ENCODE measurements at places on chromosomes 5 and 9.

DNA sequence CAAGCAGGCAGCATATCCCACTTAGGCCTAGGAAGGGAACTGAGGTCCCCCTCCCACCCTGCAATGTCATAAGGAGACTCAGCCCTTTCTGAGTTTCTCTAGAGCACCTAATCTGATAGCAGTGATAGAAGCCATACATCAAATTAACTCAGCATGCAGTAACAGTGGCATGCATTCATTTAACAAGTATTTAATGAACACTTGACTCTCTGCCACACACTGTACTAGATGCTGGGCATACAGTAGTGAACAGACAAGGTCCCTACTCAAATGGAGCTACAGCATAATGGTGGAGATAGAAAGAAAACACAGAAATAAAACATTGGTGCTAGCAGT, 58.6 kb downstream of the SLC22A5 start:
- no peak for DNase-seq

DNA sequence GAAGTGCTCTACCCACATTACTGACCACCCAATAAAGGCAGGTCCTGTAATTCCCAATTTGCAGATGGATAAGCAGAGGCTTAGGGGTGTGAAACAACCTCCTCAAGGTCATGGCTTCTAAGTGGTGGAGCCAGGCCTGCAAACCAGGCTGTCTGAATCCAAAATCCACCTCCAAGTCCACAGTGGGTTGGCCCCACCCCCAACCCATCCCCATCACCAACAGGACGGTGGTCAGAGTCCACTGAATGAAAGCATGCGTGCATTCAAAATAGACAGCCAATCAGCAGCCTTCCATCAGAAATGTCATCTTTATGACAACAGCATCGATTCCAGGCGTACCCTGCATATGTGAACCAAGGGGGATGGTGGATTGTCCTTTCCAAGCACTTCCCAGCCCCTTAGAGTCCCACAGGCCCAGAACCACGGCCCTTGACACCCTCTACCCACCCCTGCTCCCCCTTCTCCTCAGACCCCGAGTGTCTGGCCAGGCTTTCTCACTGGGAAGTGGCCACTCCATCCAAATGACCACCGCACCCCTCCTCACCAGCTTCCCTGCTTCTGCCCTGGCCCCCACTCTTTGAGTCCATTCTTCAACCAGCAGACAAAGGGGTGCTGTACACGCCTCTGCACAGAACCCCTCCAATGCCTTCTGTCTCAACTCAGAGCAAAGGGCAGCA, 133.1 kb downstream of the KCNIP1 start:
- DNase-seq: no peak

GRCh38 chr9:7402334-7403027, 397.1 kb downstream of the DMAC1 start:
- no peak for DNase-seq

DNA sequence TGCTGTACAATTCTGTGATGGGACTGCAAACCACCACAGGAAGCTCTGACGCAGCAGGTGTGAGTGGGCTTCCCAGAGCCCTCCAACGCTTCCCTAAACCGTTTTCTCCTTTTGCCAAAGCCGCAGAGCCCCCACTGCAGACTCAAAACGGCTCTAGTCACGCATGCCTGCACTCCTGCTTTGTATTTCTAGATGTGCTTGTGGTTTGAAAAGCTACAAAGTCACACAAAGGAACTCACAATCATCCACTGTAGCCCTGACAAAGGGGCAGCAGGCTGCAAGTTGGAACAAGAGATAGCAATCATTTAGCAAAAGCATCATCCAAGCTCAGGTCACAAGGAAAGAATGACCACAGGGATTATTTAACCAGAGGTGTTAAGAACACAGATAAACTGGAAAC, 79.3 kb downstream of the PTPN3 start:
- DNase-seq: no peak

DNA sequence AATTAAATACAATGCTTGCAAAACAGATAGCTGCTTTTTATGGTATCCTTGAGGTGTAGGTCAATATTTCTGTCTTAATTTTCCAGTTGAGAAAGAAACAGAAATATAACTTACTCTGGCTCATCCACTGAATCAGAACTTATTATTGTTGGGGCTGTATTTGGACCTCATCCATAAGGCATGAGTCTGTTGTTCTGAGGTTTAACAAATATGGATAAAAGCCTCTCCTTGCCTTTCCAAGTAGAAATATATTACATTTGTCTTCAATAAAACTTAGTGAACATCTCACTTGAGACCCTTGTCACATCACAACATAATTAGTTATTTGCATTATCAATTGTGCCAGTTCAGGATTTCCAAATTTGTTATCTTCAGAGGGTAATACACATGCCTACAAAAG, 525.8 kb downstream of the AGTPBP1 start:
- DNase-seq: no peak

DNA sequence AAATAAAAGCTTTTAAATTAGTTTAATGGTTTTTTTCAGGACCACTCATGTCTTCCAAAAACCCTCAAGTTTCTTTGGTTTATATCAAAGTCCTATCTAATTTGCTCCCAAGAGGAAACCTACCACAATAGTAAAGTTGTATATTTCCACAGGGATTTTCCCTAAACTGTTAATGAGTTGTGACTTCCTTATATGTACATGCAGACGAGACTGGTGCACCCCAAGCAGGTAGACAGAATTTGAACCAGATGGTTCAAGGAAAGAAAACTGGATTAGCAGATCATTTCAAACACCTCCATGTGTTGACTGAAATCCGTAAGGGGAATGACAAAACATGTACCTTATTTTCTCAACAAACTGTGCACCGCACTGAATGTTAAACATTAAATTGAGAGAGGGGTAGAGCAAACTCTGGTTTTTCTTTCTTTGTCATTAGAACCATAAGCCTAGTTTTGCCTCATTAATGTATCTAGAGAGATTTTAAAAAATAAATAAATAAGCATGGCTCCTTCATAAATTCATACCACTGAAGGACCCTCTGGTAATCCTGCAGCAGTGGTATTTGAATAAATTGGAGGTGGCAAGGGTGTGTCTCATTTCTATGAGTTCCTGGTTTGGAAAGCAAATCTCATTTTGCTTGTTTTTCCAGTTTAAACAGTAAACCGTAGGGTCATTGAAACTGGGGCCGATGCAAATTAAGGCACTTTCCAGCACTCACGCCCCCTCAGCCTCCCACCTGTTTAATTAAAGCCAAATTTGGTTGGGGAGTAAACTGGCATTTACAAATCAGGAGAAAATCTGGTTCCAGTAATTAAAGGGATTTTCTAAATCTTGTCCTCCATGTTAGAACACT, 51.1 kb downstream of the ENC1 start:
- no peak for DNase-seq

DNA sequence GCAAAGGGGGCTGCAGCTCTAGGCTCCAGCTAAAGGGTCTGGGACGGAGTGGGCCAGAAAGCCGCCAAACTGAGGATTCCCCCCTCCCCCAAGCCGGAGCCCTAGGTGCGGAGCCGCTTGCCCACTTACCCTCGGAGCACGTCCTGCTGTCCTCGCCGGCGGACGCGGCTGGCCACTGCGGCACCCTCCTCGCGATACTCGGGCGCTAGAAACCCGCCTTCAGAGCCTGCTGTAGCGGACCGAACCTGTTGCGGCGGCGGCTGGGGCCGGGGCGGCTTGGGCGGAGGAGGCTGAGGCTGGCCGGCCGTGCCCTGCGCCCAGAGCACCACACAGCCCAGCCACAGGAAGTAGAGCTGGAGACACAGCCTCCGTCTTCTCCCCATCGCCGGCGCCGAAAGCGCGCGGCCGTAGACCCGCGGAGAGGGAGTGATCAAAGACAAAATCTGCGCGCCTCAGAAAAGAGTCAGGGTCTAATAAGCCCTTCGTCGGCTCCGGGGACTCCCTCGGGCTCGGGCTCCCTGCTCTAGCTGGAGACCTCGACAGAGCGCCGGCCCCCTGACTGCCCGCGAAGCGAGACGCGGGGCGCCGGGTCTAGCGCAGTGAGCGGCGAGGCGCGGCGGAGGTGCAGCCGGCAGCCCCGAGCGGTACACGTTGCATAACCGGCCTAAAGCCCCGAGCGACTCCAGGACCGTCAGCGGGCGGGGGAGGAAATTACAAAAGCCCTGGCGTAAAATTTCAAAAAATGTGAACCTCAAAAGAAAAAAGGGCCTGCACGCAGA, 635 bp downstream of the FBN2 start:
- DNase-seq: no peak

DNA sequence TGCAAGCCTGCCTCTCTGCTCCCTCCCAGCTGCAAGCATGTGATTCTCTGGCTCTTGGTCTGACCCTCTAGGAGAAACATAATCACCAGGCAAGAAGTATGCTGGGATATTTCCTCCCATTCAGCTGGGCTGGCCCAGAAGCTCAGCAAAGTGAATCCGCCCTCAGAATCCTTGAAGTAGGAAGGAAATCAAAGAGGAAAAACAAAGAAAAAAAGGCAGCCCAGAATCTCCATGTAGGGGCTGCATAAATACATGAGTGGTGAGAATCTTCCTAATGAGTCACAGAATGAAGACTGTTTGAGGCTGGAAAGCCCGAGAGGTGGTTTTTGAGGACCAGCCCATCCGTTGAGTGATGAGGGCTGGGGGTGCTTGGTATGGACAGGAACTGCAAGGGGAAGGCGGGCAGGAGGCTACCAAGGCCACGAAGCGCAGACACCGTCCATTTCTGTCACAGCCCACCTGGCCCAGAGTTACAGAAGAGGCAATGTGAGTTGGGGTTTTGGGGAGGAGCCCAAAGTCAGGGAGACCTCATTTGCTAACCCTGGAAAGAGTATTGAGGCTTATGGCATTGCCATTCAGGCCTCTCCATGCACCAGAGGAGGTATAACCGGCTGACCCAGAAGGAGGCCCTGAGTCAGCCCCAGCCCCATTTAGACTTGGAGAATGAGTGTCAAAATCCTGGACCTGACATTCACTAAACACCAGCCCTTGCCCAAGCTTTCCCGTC, 33.4 kb upstream of the TGFBR1 start:
- DNase-seq: no peak

DNA sequence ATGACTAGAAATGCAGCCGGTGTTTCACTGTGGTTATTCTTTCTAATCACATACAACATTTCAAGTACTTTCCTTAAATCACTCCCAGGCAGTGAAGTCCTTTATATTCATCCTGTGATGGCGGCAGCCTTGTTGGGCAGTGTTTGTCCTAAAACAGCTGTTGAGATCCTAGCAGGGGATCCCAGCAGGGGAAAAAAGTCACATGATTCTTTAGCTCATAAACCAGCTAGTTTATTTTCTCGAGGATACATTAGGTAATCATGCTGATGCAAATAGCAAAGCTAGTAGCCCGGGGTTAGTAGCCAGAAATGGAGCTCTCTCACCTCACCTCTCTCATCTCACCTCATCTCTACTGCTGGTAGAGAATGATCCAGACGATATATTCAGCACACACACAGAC, 70.5 kb downstream of the FOXD1 start:
- no peak for DNase-seq

GRCh38 chr5:65142511-65143011, 339.2 kb downstream of the ADAMTS6 start:
- no peak for DNase-seq

DNA sequence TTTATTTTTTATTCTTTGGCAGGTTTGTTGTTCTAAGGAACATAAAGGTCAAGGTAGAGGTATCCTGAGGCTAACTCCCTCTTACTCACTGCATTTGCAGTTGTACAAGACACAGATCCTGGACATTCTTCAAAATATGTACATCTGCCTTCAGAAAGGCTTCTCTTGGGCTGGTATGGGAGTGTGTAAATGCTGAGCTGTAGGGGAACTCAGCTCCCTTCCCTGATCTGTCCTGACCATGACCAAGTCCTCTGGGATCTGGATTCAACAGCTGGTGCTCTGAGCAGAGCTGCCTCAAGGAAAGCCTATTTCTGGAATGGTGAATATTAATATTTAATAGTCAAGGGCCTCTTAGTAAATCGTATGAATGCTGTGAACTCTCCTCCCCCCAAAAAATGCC, 117.4 kb downstream of the PRKACG start:
- no peak for DNase-seq

- DNase-seq: no peak
These were observed 12.7 kb upstream of the PRELID2 start for GRCh38 chr5:145847499-145848497.

- no peak for DNase-seq
These were observed 47.2 kb downstream of the OR2K2 start for GRCh38 chr9:111282845-111283244.

DNA sequence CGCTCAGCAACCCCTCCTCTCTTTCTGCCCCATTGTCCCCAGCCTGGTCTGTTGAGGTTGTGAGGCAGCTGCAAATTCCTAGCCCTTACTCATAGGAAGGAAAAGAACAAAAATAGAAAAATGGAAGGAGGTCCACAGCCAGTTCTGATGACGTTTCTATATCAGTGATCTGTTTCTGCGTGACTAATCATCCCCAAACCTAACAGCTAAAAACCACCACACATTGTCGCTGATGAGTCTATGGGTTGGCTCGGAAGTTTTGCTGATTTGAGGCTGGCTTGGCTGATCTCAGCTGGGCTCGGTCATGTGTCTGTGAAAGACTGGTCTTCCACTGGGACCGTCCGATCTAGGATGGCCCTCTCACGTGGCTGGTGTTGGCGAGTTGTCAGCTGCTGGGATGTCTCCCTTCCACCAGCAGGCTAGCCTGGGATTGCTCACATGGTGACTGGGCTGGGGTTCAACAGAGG, 200.6 kb upstream of the ZNF618 start:
- DNase-seq: no peak

GRCh38 chr5:55415071-55415470, 107.3 kb downstream of the MTREX start:
- DNase-seq: no peak

- DNase-seq: no peak
These were observed 604.1 kb downstream of the TAF11L14 start for GRCh38 chr5:18238321-18238720.

DNA sequence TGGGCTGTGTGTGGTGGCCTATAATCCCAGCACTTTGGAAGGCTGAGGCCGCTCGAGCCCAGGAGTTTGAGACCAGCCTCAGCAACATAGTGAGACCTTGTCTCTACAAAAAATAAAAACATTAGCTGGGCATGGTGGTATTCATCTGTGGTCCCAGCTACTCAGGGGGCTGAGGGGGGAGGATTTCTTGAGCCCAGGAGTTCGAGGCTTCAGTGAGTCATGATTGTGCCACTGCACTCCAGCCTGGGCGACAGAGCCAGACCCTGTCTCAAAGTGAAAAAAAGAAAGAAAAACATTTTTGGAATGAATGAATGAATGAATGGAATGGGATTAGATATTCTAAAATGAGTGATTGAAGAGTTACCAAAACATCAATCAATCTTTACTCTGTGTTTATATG, 85.8 kb downstream of the FGF1 start:
- no peak for DNase-seq

DNA sequence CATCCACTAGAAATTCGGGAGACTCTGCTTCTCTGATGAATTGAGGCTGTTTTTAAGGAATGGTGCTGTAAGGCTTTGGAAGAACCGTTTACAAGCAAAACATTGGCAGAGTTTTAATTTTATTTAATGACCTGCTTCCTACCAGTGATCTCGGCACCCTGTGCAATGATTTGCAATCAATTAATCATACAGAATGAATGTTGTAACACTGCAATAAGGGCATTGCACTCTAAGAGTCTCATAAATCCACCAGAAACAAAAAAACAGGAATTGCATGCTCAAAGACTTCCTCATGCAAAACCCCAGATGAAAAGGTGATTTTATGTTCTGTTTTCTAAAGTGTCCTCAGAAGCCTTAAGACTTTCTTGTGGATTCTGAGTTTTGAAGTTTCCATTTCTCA, 295.7 kb downstream of the ARHGEF28 start:
- no peak for DNase-seq
